ENCODE measurements at places on chromosomes 5 and 9.
A peak's percentile ranks its signal among the peaks of the same experiment; 100 is the strongest.

- DNase-seq = no peak
These were observed 241.4 kb downstream of the MARCHF11 start for GRCh38 chr5:15938186-15938585.

DNA sequence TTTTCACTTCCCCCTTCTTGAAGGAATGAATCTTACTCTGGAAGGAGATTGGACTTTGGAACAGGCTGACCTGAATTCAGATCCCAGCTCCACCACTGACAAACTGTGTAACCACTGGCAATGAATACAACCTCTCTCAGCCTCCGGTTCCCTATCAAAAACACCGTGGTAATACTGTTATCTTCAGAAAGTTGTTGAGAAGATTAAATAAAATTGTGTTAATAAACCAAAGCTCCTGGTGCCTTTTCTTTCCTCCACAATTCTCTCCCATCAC, 99.7 kb upstream of the RAI14 start:
- no peak for DNase-seq

DNA sequence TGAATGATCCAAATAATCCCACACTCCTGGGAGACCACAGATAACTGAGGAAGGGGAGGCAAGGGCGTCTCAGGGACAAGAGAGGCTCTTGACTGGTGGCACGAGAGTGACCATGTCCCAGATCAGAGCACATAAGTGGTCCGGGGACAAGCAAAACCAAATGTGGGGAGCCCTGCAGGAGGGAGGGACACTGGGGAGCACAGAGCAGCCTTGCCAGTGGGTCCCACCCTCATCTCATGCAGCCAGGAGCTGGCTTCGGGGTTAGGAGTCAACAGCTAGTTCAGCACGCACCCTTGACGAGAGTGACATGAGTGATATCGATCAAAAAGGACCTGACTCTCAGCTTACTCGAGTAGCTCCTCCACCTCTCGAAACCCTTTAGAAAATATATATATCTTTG, 16.5 kb upstream of the UBE2QL1 start:
- no peak for DNase-seq

DNA sequence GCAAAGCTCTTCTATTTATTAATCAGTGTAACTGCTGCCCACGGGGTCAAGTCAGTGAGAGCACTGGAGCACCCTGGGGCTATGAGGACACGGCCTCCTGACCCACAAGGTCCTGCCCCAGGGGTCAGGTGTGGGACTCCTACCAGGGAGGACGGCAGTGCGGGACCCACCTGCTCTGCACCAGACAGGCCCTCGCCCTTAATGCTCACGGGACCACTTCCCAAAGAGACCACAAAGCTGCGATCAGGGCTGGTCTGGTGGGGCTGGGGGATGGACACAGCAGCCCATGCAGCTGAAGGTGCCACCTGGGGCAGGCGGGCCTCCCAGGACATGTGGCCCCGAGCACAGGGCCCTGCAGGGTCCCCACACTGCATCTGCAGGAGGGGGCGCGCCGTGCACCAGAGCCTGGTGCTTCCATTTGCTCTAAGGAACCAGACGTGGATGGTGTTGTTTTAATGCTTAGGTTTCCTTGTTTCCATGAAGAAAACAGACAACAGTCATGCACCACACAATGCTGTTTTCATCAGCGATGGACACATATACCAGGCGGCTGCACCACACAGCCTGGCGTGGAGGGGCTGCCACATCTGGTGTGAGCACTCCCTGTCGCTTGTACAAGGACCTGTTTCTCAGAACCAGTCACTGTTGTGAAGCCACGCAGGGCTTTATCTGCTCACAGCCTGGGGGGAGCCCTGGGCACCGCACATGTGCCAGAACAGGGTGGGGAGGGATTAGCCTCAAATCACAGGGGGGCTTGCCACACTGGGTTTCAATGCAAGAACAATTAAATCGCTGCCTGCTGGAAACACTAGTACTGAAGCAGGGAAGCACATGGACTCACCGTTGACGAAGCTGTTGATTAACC, 22.6 kb downstream of the CLPTM1L start:
- DNase-seq = no peak

GRCh38 chr5:157855404-157855994, 3.4 kb downstream of the CLINT1 start:
- no peak for DNase-seq

- no peak for DNase-seq
These were observed 15.5 kb upstream of the MRNIP start for GRCh38 chr5:179874136-179874535.

DNA sequence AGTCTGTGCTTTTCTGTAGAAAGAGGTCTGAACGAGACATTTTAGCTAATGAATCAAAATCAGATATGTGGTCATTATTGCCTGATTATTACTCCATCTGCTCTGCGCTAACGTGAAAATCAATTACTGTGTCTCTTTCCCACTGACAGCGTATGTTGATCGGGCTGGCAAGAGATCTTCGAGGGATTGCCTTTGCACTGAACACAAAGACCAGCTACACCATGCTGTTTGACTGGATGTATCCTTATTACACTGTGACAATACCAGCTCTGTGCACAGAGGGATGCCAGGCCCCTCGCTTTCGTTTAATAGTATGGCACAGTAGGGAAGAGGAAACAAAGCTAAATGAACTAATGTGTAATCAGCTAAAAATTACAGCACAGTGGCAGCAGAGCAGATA, 103.7 kb upstream of the TLX3 start:
- no peak for DNase-seq

- DNase-seq = no peak
These were observed 530.3 kb downstream of the SPATA31D1 start for GRCh38 chr9:82518868-82519267.

DNA sequence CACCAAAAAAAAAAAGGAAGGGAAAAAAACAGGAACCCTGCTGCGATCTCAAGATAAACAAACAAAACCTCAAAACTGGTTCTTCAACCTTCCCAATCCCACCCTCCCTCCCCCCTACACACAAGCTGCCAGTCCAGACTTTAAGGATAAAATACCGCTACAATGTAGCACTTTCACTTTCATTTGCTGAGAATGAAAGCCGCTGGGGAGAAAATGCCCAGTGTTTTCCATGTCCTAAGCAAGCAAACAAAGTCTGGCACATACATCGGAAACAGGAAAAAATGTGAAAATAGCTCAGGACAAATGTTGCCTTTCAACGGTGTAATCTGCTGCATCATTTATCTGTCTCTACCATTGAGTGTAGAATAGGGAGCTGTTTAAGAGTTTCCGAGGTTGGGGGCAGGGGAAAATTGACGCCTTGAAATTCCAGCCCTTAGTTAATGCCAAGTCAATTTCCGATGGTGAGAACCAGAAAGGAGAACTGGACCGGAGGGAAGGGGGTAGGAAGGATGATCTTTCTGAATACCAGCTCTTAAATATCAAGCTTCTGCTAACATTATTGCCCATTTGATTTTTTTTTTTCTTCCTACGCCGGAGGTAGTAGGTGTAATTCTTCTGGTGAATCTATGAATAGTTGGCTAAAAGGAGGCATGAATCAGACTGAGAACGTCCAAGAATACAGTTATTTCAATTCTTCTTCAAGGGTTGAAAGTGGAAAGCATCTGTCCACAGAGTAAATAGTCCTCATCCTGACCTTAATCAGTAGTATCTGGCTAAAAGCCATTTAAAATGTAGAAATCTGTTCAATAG, 1.2 kb upstream of the ADAMTS6 start:
- DNase-seq = peak; percentile 56

DNA sequence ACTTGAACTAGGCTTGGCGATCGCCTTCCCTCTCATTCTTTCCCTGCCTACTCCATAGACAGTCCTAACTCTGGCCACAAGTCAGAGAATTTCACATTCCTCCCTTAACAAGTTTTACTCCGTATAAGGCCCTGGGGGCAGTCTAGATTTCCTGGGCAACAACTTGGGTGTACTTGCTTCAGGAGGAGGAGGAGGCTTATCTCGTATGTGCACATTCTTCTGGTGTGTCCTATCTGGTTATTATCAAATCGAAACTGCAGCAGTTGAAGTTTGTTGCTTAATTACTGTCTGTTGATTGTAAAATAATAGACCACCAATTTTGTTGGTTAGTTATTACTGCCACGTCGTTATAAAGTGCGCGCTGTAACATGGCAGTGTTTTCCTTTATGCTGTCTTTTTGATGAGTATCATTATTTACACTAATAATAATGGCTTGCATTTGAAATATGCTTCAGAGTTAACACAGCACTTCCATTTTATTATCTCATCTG, 42.0 kb downstream of the PIP5K1B start:
- no peak for DNase-seq

DNA sequence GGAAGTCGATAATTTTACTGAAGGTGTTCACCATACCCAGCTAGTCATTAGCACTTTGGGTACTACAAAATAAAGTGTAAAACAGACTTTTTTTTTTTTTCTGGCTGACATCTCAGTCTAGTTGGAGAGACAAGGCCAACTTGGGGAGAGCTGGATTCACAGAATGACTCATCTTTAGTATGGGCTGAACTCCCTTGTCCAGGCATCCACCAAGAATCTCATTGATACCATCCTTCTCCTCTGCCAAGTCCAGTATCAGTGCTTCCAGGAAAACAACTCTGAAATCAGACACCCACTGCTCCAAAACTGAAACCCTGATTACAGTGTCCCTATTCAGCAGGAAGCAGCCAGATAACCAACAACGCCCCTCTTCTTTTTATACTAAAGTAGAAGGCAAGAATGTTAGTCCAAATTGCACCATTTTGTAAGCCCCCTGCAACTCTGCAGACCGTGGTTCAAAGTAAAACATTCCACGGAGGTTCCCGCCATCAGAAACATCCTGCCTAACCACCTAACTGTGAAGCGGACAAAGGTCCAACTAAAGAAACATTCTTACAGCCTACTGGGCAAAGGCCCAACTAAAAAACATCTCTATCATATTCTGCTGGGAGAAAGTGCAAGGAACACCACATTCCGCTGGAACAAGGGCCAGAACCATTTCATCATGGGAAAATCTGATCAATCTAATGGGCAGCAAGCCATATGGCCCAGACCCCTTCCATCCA, 728.2 kb downstream of the BRINP1 start:
- DNase-seq = no peak

DNA sequence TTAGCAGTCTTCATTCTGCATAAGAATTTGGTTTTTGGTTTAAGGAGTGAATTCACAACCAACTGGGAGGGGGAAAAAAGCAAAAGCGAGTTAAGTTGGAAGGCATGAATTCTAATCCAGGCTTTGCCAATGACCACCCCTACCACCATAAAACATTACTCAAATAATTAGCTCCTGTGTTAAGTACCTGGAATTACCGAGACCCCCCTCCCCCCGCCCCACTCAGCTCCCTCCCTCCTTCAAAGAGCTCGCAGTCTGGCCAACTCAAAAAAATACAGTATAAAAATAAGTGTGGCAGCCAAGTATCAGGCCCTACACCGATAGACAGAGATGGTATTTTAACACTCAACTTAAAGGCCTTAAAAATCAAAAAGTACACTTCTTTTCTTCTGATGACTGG, 492 bp downstream of the ATG12 start:
- DNase-seq = no peak

- no peak for DNase-seq
These were observed 155.7 kb upstream of the PCSK5 start for GRCh38 chr9:75734802-75735201.

GRCh38 chr5:109922381-109922995, 232.8 kb downstream of the MAN2A1 start:
- DNase-seq = no peak

- DNase-seq = no peak
These were observed 206.0 kb upstream of the PRR16 start for GRCh38 chr5:120258123-120258522.

DNA sequence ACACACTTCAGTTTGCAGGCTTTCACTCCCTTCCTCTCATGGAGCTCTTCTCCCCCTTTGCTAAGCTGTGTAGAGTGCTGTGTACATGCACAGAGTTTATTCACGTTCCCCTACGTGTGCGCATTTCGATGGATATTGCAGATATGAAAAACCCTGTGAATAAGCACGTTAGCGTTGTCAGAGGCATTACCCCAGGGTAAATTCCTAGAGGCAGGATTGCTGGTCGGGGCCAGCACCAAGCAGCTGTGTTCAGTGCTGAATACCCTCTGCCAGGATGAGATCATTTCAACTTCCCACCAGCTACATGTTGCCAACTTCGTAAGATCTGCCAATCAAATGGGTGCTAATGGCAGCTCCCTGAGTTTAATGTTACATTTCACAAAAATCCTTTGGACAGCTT, 172.3 kb upstream of the PPP1R26 start:
- no peak for DNase-seq

DNA sequence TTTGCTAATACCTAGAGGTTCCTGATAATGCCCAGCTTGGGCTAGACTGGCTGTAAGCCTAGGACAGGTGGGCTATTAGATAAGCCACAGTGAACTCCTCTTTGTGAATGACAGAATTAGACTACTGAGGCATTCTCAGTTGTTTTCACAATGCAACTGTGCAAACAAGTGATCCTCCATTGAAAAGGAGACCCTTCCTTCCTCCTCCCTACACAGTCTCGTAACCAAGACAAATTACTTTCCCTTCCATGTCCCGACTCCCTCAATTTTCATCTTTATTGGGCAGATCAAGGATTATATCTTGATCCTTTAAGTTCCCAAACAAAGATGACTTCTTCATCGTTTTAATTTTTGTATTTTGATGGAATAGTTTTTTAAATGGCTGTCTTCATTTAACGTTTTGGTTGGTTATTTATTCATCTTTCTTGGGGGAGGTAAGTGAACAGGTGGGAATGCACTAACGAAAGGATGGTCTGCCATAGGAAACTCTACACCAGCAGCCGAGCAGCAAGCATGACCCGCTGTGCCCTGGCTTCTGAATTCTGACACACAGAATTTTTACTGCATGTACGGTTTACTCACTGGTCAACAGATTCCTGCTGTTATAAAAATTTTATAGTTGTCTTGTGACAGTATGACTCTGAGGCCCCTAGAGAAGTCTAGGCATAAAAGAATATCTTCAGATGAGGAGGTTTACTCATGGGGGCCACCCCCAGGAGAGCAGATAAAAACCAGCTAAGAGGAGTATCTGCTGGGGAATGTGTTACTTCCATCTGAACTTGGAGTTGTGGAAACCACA, 137.5 kb upstream of the TUT7 start:
- no peak for DNase-seq

DNA sequence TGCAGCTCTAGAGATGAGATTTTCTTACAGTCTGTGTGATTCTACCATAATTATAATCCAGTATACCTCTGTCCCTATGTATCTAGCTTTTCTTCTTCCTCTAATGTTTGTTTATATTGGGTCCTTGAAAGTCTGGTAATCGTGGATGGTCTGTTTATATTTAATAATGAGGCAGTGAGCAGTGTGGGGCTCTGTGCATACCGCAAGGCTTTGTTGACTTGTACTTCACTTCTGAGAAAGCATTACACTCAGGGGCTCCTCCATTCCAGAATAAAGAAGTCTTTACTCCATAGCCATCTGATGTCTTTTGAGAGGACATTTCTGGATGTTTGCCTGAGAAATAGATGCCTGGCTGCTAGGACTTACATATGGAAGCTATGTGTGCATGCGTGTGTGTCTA, 4.5 kb upstream of the MPDZ start:
- DNase-seq = no peak
